ENCODE measurements at places on chromosomes 1 and 21.

DNA sequence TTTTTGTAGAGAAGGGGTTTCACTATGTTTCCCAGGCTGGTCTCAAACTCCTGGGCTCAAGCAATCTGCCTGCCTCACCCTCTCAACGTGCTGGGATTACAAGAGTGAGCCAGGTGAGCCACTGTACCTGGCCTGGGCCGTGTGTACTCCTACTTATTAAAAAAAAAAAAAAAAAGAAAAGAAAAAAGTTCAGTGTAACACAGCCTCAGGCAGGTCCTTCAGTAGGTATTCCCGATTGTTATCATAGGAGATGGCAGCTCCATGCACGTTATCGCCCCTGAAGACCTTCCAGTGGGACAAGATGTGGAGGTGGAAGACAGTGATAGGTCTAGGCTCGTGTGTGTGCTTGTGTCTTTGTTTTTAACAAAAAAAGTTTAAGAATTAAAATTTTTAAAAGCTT lies 3.3 kb downstream of the ECHDC2 start:
- H3K27ac ChIP-seq = no peak overlapping the region
- no peaks in the 10 kb centered on the region for H3K27me3 ChIP-seq
- H3K36me3 ChIP-seq = no peaks in the 10 kb centered on the region
- H3K4me3 ChIP-seq = no peak overlapping the region
- H3K4me1 ChIP-seq = no peaks in the 10 kb centered on the region

GRCh38 chr1:31911994-31912780 lies 26.0 kb downstream of the PTP4A2 start:
- no peak overlapping the region for H3K4me3 ChIP-seq
- H3K27me3 ChIP-seq = no peaks in the 10 kb centered on the region
- no peaks in the 10 kb centered on the region for H3K4me1 ChIP-seq
- no peak for DNase-seq
- H3K27ac ChIP-seq = no peak overlapping the region

- H3K27ac ChIP-seq = no peak overlapping the region
- DNase-seq = no peak
- no peaks in the 10 kb centered on the region for H3K36me3 ChIP-seq
- no peaks in the 10 kb centered on the region for H3K4me1 ChIP-seq
These were observed 239.1 kb downstream of the OMA1 start for GRCh38 chr1:58307431-58307830.

DNA sequence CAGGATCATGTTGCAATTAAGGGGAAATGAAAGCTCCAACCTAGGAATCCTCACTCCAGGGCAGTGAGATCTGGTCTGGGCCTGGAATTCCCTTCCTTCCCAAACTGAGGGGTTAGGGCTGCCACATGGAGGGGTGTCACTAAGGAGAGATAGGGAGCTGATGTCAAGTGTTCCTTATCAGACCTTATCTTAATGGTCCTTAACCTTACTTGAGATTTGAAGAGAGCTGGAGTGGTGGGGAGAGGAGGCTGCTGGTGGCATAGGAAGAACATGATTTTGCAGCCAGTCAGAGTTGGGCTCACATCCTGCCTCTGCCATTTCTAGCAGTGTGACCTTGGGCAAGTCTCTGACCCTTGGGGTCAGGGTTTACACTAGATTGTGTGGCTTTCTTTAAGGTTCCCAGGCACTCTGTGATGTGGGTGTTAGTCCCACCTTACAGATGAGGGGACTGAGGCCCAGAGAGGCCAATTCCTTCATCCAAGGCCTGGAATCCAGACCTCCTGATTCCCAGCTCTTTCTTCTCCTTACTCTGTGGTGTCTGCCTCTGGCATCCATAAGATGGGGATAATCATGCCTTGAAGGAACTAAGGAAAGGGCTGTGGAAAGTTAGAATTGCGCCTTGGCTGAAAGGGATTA lies 56.3 kb upstream of the SYNC start:
- no peak for DNase-seq
- H3K36me3 ChIP-seq = no peaks in the 10 kb centered on the region
- H3K4me1 ChIP-seq = peaks cover 42% of the 10 kb centered on the region

GRCh38 chr21:39519835-39520234 lies 68.1 kb downstream of the SH3BGR start:
- H3K4me1 ChIP-seq = no peaks in the 10 kb centered on the region
- no peaks in the 10 kb centered on the region for H3K27me3 ChIP-seq
- no peak overlapping the region for H3K27ac ChIP-seq
- no peak overlapping the region for H3K4me3 ChIP-seq
- no peaks in the 10 kb centered on the region for H3K36me3 ChIP-seq

DNA sequence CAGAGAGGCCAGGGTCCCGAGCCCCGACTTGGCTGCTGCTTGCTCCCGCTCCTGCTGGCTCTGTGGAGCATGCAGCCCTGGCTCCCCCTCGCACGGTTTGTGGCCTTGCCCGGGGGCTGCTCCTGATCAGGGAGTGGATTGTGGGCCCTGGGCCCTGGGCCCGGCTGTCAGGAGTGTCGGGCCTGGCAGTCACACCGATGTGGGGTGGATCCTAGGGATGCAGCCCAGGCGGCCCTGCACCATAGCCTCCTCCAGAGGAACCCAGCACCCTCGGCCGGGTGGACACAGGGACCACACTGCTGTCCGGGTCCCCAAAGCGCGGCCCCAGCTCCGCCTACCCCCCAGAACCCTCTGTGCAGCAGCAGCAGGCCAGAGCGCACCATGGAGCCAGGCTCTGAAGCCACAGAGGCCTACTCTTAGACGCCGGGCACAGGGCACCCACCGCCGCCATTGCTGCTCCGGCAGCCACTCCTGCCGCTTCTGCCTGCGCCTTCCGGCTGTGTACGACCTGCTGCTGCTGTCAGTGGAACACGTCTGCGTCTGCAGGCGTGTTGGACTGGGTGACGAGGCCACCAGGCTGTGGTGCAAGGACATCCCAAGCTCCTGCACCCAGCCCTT lies 9.4 kb downstream of the SLX9 start:
- H3K4me1 ChIP-seq = no peaks in the 10 kb centered on the region
- H3K27me3 ChIP-seq = no peaks in the 10 kb centered on the region
- no peak overlapping the region for H3K4me3 ChIP-seq
- H3K27ac ChIP-seq = no peak overlapping the region
- DNase-seq = no peak

GRCh38 chr1:183023601-183024316 lies 539 bp downstream of the LAMC1 start:
- H3K27ac ChIP-seq = peak overlapping the region; percentile 92
- no peaks in the 10 kb centered on the region for H3K36me3 ChIP-seq
- peak overlapping the region; percentile 63 for H3K4me3 ChIP-seq

GRCh38 chr1:184972315-184973055 lies 1.8 kb downstream of the NIBAN1 start:
- no peaks in the 10 kb centered on the region for H3K36me3 ChIP-seq
- H3K4me3 ChIP-seq = no peak overlapping the region
- H3K27ac ChIP-seq = no peak overlapping the region
- DNase-seq = no peak

DNA sequence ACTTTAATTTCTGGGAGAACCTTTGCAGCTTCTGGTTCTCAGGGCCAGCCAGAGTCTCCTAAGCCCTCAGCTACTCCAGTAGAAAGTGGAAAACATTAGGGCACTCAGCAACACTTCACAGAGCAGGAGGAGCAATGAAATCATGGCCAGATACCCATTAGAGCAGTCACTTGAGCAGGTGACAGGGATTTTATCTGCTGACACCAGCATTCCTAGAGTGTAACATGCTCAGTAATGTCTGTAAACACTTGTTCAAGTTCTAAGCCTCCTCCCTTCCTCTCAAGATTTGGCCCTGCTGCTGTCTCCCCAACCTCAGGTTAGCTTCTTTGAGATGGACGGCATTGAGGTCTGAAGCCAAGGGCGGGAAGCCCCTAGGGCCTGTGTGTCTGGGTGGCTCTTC lies 218.0 kb downstream of the GRIK3 start:
- DNase-seq = no peak
- no peaks in the 10 kb centered on the region for H3K4me1 ChIP-seq
- H3K36me3 ChIP-seq = no peaks in the 10 kb centered on the region
- no peak overlapping the region for H3K4me3 ChIP-seq
- H3K27me3 ChIP-seq = no peaks in the 10 kb centered on the region

DNA sequence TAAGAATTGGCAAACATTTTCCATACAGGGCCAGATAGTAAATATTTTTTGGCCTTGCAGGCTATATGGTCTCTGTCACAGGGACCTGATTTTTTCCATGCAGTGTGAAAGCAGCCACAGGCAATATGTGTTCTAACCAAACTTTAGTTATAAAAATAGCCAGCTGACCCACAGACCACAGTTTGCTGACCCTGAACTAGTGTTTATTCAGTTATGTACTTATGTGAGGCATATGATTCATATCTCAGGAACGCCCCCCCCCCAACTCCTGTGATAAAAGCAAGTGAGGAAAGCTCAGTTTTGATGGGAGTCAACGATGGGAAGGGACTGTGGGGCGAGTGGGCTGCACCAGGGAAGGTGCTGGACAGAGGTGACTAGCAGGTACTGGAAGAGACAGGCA lies 80.1 kb downstream of the HMGB4 start:
- no peaks in the 10 kb centered on the region for H3K27me3 ChIP-seq
- no peak for DNase-seq
- no peak overlapping the region for H3K27ac ChIP-seq
- no peaks in the 10 kb centered on the region for H3K4me1 ChIP-seq
- no peaks in the 10 kb centered on the region for H3K36me3 ChIP-seq

- no peaks in the 10 kb centered on the region for H3K27me3 ChIP-seq
- no peaks in the 10 kb centered on the region for H3K4me1 ChIP-seq
- H3K4me3 ChIP-seq = no peak overlapping the region
- DNase-seq = no peak
These were observed 2.2 kb downstream of the ESRRG start for GRCh38 chr1:216721062-216721461.

DNA sequence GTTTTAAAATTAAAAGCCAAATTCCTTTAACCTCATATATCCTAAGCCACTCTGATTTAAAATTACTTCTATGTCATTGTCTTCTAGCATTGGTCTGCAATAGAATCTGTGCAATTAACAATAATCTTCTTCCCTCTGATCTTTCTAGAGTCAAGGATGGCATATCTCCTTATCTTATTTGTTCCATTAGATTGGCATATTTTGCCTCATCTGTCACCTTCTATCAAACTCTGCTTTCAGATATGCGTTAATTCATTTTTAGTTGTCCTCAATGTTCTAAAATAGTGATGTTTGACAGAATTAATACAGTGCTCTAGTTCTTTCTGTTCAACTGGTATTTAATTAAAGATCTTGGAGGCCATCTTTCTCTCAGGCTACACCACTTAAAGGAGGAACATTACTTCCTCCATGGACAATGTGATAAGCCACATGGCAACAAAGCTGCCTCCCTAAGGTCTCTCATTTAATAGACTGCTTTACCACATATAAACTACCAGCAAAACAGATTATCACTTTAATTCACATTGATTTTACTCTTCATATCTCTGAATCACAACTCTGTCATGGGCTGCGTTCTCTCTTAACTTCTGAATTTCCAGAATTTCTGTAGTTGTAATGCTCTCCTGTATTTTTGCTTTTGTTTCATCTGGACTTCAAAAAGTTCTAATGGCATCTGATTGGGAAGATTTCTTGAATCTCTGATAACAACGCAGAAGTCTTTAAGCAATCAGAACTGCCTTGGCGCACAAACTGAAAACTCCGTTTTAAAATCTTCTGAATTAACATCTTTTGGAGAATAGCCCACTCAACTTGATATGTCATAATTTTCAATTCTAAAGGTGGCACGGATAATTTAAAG lies 2.8 kb downstream of the NRIP1 start:
- H3K27ac ChIP-seq = no peak overlapping the region
- DNase-seq = no peak
- peak overlapping the region; percentile 96 for H3K4me3 ChIP-seq
- no peaks in the 10 kb centered on the region for H3K36me3 ChIP-seq

DNA sequence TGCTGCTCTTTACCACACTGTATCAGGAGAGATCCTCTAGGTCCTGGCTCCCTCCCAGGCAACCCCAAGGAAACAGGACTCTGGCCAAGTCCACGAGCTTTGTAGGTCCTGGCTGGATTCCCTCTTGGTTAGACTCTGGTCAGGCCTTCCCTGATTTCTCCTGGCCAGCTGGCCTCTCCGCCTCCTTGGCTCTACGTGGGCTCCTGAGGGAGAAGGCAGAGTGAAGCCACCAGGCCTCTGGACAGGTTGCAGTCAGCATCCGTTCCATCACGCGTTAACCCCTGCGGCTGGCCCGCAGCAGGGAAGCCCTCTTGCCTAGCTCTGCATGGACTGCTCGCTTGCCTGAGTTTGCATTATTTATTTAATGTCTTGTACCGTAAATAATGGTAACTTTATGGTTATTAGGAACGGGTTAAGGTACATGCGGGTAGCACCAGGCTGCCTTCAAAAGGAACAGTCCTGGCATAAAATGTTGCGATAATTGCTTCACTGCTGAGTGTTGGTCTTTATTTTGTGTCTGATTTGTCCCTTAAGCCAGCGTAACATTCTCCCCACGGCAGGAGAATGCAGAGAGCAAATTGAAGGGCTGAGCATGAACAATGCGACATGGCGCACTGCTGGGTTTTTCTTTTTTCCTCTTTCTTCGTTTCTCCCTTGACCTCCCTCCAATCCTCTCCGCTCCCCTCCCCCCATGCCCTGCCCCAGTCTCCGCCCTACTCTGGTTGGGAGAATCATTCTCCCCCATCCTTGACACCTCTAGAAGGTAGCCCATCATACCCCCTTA lies 100.3 kb downstream of the RNF220 start:
- no peaks in the 10 kb centered on the region for H3K4me1 ChIP-seq

DNA sequence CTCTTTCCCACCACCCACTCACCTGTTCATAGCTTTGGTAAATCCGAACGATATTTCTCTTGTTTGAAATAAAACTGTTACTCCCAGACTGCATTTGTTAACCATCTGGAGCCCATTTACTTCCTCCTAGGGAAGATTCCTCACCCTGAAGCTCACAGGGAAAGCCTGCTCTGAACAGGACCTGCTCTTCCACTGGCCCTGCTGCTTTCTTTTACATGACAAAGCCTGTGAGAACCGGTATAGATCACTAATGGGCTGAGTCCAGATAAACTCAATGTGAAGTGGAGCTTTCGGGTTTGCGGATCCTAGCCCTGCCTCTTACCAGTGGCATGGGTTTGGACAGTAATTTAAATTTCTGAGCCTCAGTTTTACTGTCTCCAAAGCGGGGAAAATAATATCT lies 45.2 kb downstream of the FAM163A start:
- H3K27me3 ChIP-seq = no peaks in the 10 kb centered on the region
- H3K4me1 ChIP-seq = no peaks in the 10 kb centered on the region
- H3K27ac ChIP-seq = no peak overlapping the region
- no peaks in the 10 kb centered on the region for H3K36me3 ChIP-seq
- H3K4me3 ChIP-seq = no peak overlapping the region

GRCh38 chr1:14598007-14598497 lies 433 bp upstream of the KAZN start:
- peak overlapping the region; percentile 50 for H3K4me3 ChIP-seq
- peak; percentile 70 for DNase-seq
- no peaks in the 10 kb centered on the region for H3K27me3 ChIP-seq
- H3K36me3 ChIP-seq = no peaks in the 10 kb centered on the region

DNA sequence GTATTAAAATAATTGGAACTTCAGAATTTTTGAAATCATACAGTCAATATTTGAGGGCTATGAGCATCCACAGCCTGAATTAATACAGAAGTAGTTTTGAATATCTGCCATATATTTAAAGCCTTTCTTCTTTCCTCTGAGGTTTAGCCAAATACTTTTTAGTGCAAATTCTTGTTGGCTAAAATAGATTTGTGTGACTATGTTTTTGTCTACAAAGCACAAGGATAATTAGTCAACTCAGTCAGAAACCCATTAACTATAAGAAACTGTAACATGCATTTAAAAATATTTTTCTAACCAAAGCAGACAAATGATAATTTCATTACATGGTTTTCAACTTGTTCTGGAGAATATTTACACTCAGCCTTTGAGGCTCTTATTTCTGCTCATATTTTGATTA lies 232.1 kb downstream of the TPR start:
- H3K27me3 ChIP-seq = no peaks in the 10 kb centered on the region
- H3K4me3 ChIP-seq = no peak overlapping the region
- no peaks in the 10 kb centered on the region for H3K4me1 ChIP-seq

Measured in kidney (tissue), 22 donors.